ENCODE measurements at places on chromosomes 12 and 14. TPM values are rescaled to one million over a fixed set of nuclear protein-coding genes. Genes with fewer than 3 reads are reported as not detected.

Gene ETV6
- 3.6 TPM for total RNA-seq

Gene PLXNC1
- 86.9 TPM for total RNA-seq

GRCh38 chr12:66242311-66242710 is 53.3 kb downstream of the IRAK3 start:
- no peak for DNase-seq

- no peak for DNase-seq
These were observed 19.5 kb upstream of the PEX5 start for GRCh38 chr12:7169951-7170350.

- DNase-seq, result no peak
These were observed 4.9 kb upstream of the SLC2A3 start for GRCh38 chr12:7940906-7941305.

All from fibroblast of lung (primary cell).